Upper lobe of left lung (tissue), 6 donors: ENCODE measurements at places on chromosomes 6 and 20.

- H3K4me1 ChIP-seq: no peaks in the 10 kb centered on the region
- no peak for DNase-seq
- H3K27ac ChIP-seq: no peak overlapping the region
- H3K4me3 ChIP-seq: no peak overlapping the region
- no peaks in the 10 kb centered on the region for H3K27me3 ChIP-seq
- no peaks in the 10 kb centered on the region for H3K36me3 ChIP-seq
These were observed 56.0 kb downstream of the ADGRB3 start for GRCh38 chr6:68691120-68691519.

DNA sequence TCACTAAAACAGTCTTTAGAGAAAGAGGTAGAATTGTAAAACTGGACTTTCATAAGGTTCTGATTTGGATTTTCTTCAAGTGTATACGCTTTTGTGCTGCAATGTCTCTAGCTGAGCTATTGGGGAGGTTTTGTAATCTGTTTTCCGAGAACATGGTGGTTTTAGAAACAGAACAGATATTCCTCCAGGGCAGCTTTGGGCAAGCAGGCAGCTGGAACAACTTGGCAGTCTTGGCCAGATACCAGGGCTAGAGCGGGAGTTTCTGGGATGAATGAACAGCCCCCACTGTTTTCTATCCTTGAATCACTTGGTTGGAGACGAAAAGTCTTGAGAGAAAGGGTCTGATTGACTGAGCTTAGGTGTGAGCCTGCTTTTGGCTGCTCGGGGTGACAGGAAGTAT lies 17.1 kb upstream of the ARMC2 start:
- no peak overlapping the region for H3K4me3 ChIP-seq
- no peaks in the 10 kb centered on the region for H3K36me3 ChIP-seq
- H3K27ac ChIP-seq: no peak overlapping the region
- no peaks in the 10 kb centered on the region for H3K27me3 ChIP-seq
- DNase-seq: no peak

DNA sequence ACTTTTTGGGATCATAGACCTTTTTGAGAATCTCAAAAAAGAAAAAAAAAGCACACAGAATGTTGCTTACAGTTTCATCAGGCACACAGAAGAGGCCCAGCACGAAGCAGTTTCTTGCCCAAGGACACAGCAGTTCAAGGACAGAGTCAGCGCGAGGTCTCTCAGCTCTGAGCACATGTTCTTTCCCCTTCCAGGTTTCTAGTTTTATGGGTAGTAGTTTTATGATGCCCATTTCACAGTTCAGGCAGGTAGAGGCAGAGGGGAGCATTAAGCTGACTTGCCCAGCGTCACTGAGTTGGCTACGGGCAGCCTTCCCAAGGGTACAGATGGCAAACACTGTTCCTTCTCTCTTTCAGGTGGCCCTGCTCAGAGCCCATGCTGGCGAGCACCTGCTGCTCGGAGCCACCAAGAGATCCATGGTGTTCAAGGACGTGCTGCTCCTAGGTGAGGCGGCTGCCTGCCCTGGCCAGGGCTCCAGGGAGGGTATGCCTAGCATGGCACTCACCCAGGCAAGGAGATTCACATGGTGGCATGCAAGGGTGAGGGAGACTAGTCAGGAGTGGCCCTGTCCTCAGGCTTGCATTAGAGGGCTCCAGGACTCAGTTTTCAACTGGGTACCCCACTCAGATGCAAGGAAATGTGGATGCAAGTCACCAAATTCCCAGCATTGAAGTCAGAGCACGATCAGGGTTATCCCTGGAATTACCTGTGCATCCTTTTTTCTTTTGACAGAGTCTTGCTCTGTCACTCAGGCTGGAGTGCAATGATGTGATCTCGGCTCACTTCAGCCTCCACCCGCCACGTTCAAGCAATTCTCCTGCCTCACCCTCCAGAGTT lies 57.4 kb upstream of the TTPAL start:
- no peaks in the 10 kb centered on the region for H3K27me3 ChIP-seq
- no peaks in the 10 kb centered on the region for H3K4me1 ChIP-seq
- H3K4me3 ChIP-seq: no peak overlapping the region
- DNase-seq: no peak
- H3K36me3 ChIP-seq: no peaks in the 10 kb centered on the region

GRCh38 chr20:19907326-19908056 lies 109.7 kb upstream of the NAA20 start:
- peak overlapping the region; percentile 77 for H3K27ac ChIP-seq
- no peaks in the 10 kb centered on the region for H3K36me3 ChIP-seq
- DNase-seq: no peak
- H3K27me3 ChIP-seq: no peaks in the 10 kb centered on the region
- no peak overlapping the region for H3K4me3 ChIP-seq

- no peaks in the 10 kb centered on the region for H3K27me3 ChIP-seq
- no peak overlapping the region for H3K4me3 ChIP-seq
- no peak for DNase-seq
- H3K36me3 ChIP-seq: no peaks in the 10 kb centered on the region
- no peak overlapping the region for H3K27ac ChIP-seq
These were observed 257.0 kb downstream of the ADGRG6 start for GRCh38 chr6:142558786-142559185.

DNA sequence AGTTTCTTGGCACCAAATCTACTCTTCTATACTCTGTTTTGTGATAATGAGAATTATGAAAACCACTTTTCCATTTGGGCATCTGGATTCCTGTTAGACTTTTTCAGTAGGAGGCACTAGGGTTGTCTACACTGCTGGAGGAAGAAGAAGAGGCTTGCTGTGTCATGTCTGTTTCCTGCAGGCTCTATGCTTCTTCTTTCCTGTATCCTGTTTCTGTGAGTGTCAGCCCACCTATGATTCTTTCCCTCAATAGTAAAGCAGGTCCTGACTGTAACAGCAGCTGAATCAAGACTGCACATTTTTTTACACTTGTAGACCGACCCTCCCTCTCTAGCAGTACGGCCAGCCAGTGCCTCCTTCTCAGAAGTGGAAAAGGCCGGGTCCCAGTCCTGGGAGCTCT lies 603.9 kb downstream of the HDGFL1 start:
- no peaks in the 10 kb centered on the region for H3K27me3 ChIP-seq
- H3K4me1 ChIP-seq: no peaks in the 10 kb centered on the region
- no peaks in the 10 kb centered on the region for H3K36me3 ChIP-seq
- no peak for DNase-seq

DNA sequence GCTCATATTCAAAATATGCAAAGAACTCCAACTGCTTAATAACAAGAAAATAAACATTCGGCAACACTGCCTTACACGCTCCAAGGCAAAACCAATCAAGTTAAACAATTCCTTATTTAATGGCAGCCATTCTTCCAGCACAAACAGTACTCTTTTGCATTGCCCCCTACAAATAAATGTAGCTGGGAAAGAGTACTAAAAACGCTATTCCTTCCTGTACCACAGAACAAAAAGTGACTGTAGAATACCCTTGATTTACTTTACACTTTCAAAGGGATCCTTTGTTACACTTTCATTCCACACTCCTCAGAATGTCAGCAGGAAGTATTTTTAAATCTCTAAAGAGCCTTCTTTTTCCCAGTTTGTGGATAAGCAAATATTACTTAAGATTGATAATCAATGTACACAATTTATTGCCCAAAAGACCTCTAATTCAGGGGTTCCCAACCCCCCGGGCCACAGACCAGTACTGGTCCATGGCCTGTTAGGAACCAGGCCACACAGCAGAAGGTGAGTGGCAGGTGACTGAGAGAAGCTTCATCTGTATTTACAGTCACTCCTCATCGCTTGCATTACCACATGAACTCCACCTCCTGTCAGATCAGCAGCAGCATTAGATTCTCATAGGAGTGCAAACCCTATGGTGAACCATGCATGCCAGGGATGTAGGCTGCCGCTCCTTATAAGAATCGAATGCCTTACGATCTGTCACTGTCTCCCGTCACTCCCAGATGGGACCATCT lies 51.6 kb downstream of the MBOAT1 start:
- H3K4me1 ChIP-seq: no peaks in the 10 kb centered on the region
- no peak overlapping the region for H3K27ac ChIP-seq
- no peak overlapping the region for H3K4me3 ChIP-seq
- no peaks in the 10 kb centered on the region for H3K36me3 ChIP-seq
- DNase-seq: no peak
- no peaks in the 10 kb centered on the region for H3K27me3 ChIP-seq

- H3K36me3 ChIP-seq: no peaks in the 10 kb centered on the region
- no peak overlapping the region for H3K27ac ChIP-seq
- no peaks in the 10 kb centered on the region for H3K4me1 ChIP-seq
- H3K27me3 ChIP-seq: no peaks in the 10 kb centered on the region
- no peak overlapping the region for H3K4me3 ChIP-seq
These were observed 8.4 kb downstream of the SLC35D3 start for GRCh38 chr6:136930528-136930927.

DNA sequence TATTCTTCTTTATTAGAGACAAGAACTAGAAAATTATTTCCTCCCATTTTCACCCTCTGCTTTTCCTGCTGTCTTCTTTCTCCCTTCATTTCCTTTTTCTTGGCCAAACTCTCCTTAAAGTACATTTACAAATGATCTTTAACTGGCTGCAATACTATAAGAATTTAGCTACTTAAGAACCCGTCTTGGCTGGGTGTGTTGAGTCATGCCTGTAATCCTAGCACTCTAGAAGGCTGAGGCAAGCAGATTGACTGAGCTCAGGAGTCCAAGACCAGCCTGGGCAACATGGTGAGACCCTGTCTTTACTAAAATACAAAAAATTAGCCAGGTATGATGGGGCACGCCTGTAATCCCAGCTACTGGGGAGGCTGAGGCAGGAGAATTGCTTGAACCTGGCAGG lies 39.3 kb upstream of the SRPK1 start:
- H3K36me3 ChIP-seq: no peaks in the 10 kb centered on the region
- no peak overlapping the region for H3K4me3 ChIP-seq
- no peaks in the 10 kb centered on the region for H3K4me1 ChIP-seq

DNA sequence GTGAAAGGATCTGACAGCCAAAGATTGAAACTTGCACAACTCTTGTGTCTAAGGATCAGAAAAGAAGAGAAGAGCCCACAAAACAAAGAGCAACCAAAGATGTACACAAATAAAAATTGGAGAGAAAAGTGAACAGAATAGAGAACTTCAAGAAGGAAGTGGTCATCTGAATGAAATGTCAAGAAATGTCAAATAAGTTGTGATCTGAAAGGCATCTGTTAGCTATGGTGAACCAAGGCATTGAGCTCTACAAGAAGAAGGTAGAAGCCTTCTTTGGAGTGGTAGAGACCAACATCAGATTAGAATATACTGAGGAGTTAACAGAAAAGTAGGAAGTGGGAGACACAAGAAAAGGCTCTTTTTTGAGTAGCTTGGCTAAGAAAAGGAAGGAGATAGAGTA lies 28.5 kb downstream of the IL17F start:
- H3K4me3 ChIP-seq: no peak overlapping the region
- H3K36me3 ChIP-seq: no peaks in the 10 kb centered on the region
- H3K27me3 ChIP-seq: no peaks in the 10 kb centered on the region
- H3K4me1 ChIP-seq: no peaks in the 10 kb centered on the region
- H3K27ac ChIP-seq: no peak overlapping the region

GRCh38 chr20:32991383-32991782 lies 12.8 kb downstream of the SUN5 start:
- no peaks in the 10 kb centered on the region for H3K4me1 ChIP-seq
- DNase-seq: no peak
- no peaks in the 10 kb centered on the region for H3K36me3 ChIP-seq
- no peaks in the 10 kb centered on the region for H3K27me3 ChIP-seq
- H3K4me3 ChIP-seq: no peak overlapping the region

DNA sequence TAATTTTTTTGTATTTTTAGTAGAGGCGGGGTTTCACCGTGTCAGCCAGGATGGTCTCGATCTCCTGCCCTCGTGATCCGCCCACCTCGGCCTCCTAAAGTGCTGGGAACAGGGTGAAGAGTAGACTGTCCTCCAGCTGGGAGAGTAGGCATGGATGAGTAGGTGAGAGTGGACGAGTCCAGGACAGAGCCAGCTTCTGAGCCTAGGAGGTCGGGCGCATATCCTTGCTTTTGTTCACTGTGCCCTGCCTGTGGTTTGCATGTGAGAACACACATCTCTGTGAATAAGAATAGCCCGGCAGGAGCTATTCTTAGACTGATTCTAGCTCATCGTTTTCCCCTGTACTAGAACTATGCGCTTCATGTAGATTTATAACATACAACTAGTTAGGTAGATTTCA lies 78.3 kb downstream of the RPP40 start:
- H3K27me3 ChIP-seq: no peaks in the 10 kb centered on the region
- H3K4me1 ChIP-seq: peaks cover 5% of the 10 kb centered on the region
- H3K36me3 ChIP-seq: no peaks in the 10 kb centered on the region
- H3K4me3 ChIP-seq: no peak overlapping the region
- DNase-seq: no peak
- H3K27ac ChIP-seq: no peak overlapping the region

GRCh38 chr6:33091957-33092356 lies 16.2 kb downstream of the HLA-DPB1 start:
- H3K27me3 ChIP-seq: no peaks in the 10 kb centered on the region
- H3K27ac ChIP-seq: no peak overlapping the region
- no peak overlapping the region for H3K4me3 ChIP-seq
- DNase-seq: no peak
- H3K36me3 ChIP-seq: no peaks in the 10 kb centered on the region

DNA sequence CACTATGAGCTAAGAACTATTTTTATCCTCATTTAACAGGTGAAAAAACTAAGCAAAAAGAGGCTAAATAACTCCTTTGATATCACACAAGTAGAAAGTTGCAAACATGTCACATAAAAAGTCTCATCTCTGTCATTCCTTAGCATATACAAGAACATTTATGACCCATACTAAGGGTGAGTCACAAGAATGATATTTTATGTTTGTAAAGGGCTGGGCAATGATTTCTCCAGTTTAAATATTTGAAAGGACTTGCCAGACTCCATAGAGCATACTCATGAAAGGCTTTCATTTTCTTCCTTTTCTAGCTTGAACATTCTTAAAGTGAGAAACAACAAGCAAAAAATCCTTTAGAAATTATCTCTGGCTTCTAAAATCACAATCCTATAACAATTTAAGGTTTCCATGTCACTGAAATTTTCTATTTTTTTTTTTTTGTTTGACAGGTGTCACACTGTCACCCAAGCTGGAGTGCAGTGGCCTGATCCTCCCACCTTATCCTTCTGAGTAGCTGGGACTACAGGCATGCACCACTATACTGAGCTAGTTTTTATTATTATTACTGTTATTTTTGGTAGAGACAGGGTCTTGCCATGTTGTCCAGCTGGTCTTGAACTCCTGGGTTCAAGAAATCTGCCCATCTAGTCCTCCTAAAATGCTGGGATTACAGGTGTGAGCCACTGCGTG lies 338.0 kb upstream of the KHDRBS2 start:
- H3K27ac ChIP-seq: no peak overlapping the region
- no peak for DNase-seq
- no peaks in the 10 kb centered on the region for H3K27me3 ChIP-seq

DNA sequence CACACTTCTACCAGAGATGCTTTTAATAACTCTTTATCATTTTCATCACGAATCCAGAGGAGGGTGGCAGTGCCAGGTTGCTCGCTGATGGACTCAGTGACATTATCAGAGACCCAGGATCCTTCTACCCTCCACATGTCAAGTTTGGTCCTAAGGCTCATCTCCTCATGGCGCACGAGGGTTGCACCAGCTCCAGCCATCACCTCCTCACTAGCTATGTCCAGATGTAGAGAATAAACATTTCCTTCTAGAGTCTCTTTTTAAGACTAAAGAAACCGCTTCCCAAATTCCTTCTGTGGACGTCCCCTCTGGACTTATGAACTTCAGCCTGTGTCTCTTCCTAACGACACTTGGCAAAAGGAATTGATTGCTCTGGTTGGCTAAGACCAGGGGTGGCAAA lies 178.7 kb downstream of the BMP7 start:
- H3K27me3 ChIP-seq: no peaks in the 10 kb centered on the region
- no peak overlapping the region for H3K27ac ChIP-seq
- no peak for DNase-seq
- no peaks in the 10 kb centered on the region for H3K36me3 ChIP-seq
- H3K4me1 ChIP-seq: no peaks in the 10 kb centered on the region

GRCh38 chr6:144575327-144575726 lies 290.2 kb downstream of the UTRN start:
- no peaks in the 10 kb centered on the region for H3K4me1 ChIP-seq
- H3K27me3 ChIP-seq: no peaks in the 10 kb centered on the region
- H3K27ac ChIP-seq: no peak overlapping the region
- DNase-seq: no peak
- H3K4me3 ChIP-seq: no peak overlapping the region
